Activated CD4-positive, CD25-positive, alpha-beta regulatory T cell (primary cell): ENCODE measurements at places on chromosomes 16 and 17.

DNA sequence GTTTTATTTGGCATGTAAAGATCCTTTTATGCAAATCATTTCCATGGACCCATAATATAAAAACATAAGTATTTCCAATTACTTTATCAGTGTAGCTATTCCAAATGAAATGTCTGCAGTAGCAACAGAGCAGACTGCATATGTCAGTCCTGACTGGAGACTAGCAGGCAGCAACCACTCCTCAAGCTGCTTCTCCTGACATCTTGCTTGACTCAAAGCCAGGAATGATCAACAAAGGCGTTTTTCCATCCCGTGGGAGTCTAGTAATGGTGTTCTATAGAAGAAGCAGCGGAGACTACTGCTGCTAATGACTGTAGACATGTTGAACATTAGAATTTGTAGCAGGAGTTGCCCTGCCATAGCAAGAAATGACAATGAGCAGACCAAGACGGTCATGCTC is 73.2 kb upstream of the AKTIP start:
- DNase-seq: no peak

GRCh38 chr17:82440991-82441627 is 9.4 kb downstream of the CYBC1 start:
- DNase-seq: no peak

DNA sequence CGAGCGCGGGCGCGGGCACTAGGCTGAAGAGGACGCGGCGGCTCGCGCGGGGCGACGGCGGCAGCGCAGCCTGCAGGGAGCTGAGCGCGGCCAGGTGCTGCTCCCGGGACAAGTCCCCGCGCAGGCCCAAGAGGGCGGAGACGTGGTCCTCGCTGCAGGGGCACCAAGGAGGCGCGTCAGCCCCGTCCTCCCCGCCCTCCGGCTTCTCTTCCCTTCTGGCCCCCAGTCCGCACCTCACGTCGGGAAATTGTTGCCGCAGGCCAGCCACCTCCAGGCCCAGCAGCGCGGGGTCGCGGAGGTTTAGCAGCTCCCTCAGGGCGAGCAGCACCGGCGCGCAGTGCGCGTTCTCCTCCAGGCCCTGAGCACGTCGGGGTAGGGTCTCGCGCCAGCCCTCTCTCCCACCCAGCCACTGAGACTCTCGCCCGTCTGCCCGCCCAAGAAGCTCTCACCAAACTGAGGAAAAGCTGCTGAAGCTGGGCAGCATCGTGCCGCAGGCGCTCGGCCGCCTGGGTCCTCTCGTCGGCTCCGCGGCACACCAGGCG is 761 bp upstream of the MATCAP1 start:
- no peak for DNase-seq

- no peak for DNase-seq
These were observed 444.1 kb upstream of the PSMD7 start for GRCh38 chr16:73852561-73852960.

- DNase-seq: no peak
These were observed 1.2 kb downstream of the GRN start for GRCh38 chr17:44346064-44346844.

GRCh38 chr17:30271102-30271501 is 20.6 kb downstream of the BLMH start:
- DNase-seq: no peak

- no peak for DNase-seq
These were observed 81.5 kb downstream of the TUBD1 start for GRCh38 chr17:59811209-59811608.

DNA sequence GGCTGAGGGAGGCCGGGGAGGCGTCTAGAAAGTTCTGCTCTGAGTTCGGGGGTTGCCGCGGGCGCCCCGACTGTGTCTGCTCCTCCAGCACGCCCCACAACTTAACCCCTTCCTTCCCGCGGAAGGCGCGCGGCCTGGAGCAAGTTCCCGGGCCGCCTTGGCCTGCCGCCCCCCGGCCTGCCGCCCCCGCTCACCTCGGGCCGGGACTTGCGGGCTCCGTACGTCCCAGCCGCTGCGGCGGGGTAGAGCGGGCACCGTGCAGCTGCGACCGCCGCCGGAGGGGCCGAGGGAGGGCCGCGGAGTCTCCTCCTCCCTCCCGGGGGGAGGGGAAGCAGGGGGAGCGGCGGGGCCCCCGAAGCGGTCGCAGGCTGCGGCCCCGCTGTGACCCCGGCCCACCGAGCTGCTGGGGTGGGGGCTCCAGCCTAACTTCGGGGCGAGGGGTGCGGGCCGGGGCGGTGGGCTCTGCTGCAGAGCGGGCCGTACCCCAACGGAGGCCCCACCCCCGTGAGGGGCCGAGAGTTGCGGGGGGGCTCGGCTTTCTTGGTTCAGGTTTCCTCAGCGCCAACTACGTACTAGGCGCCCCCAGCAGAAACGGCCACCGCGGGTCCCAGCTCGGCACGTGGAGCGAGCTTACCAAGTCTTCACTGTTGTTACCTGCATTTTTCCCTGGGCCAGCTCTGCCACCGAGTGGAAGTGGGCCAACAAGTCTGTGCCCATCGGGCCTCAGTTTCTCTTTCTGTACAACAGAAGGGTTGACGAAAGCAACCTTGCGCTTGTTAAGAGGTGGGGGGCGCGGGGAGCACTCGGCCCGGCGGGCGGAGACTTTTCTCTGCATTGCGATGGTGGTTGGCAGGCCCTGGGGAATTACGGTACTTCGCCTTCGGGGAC is at the start of gene CCDC102A:
TSS of gene CCDC102A (minus strand) at position 266 of the 888 bp plus-strand sequence. CDS start 7,394 bp downstream, outside the sequence.
- no peak for DNase-seq

GRCh38 chr16:55047903-55048497 is 117.3 kb downstream of the IRX5 start:
- DNase-seq: no peak

GRCh38 chr16:9499941-9500593 is 408.6 kb downstream of the HAPSTR1 start:
- no peak for DNase-seq

DNA sequence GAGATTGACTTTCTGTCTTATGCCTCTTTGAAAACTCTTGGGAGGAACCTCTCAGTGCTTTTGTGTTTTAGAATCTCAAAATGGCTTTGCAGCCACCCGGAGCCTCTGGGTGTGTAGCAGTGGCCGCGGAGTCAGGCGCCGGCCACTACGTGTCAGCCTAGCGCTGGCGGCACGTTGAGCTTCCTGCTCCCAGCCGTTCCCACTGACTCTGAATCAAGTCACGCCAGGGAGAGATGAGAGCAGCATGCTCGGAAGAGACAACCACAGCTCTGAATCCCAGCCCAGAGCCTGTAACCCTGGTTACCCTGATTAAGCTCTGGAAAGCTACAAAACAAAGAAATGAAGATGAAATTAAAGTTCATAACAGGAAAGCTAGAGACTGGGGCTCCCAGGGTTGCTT is 97.4 kb upstream of the CACNG5 start:
- DNase-seq: no peak

- DNase-seq: no peak
These were observed 6.0 kb downstream of the DOC2A start for GRCh38 chr16:30004811-30005242.

GRCh38 chr16:88931373-88931900 is 45.6 kb downstream of the CBFA2T3 start:
- DNase-seq: no peak

DNA sequence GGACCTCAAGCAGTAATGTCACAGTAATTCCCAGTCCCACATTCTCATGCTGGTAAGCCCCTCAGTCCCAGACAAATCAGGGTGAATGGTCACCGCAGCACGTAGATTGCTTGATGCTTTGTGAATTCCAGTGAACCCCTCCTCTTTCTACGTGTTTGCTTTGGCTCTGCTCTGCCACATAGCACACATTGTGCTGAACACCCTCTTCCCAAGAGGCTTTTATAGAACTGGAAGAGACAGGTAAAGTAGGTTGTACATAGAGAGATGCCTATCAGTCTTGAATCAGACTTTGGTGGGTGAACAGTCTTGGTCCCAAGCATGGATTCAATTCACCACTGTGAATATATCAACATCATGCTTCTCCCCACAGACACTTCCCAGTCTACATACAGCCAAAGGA is 579 bp upstream of the KRTAP9-6 start:
- no peak for DNase-seq

DNA sequence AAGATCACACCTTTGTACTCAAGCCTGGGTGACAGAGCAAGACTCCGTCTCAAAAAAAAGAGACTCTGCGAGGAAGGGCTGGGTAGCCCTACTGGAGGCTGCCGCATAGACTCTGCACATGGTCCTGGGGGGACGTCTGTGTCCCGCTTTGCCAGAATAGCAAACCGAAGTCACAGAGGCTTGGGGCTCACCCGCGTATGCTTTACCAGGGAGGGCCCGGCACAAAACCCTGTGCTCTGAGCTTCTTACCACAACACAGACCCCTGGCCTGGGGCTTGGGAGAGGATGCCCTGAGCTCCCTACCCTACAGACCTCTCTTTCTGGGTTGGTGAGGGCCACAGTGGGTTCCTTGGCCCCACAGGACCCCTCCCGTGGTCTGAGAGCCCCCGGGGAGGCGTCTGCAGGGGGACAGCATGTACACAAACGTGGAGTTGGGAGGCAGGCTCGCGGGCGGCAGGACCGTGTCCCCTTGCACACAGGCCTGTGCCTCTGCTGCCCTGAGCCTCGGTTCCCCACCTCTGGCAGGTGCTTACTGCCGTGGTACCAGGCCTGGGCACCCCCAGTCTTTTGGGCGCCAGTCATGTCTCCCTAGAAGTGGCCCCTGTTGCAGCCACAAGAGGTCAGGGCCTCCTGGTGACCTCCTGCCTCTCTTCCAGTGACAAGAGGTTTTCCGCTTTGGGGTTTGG is 13.8 kb downstream of the CPNE7 start:
- DNase-seq: no peak

- DNase-seq: no peak
These were observed 9.4 kb upstream of the SOX9 start for GRCh38 chr17:72111336-72111923.

- no peak for DNase-seq
These were observed 1.8 kb downstream of the SLC12A4 start for GRCh38 chr16:67966549-67967182.

- DNase-seq: no peak
These were observed 84.6 kb downstream of the C16orf78 start for GRCh38 chr16:49458243-49458642.

- no peak for DNase-seq
These were observed 1.0 kb downstream of the VEZF1 start for GRCh38 chr17:57986841-57987580.

GRCh38 chr16:26169473-26169872 is 477.7 kb downstream of the HS3ST4 start:
- DNase-seq: no peak
